Stimulated activated CD4-positive, alpha-beta T cell treated with anti-CD3 and anti-CD28 coated beads, Interleukin-4, amount 100 ng/mL, for 4 hours (primary cell): ENCODE measurements at places on chromosomes 16 and 17.

DNA sequence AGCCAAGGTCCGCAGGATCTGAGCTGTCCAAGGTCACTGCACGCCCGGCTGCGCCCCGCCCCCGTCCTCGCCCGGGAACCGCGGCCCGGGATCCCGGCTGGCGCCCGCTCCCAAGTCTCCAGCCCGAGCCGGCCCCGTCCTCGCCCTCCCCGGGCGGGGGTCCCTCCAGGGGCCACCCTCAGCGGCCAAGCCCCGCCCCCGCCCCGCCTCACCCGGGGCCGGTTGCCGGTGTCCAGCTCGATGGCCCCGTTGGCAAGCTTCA is 216 bp downstream of the VPS9D1 start:
- DNase-seq, result no peak

DNA sequence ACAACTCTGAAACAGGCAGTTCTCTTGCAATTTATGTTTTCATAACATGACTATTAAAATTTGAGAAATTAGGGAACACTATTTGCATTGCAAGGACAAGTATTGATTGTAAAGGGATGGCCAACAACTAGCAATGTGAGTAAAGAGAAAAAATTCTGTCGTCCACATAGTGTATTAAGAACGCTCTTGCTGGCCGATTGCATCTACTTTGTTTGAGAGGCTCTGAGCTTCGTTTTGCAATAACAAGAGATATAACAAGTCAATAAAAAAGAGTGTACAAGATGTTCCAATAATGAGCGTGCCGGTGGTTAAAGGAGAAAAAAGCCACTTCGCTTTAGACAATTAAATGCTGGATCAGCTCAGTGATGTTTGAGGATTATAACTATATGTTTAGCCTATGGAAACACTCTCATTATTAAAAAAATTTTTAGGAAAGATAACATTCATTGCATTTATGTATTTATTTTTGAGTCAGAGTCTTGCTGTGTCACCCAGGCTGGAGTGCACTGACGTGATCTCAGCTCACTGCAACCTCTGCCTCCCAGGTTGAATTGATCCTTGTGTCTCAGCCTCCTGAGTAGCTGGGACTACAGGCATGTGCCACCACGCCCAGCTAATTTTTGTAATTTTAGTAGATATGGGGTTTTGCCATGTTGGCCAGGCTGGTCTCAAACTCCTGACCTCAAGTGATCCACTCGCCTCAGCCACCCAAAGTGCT is 19.2 kb upstream of the TOM1L1 start:
- no peak for DNase-seq

DNA sequence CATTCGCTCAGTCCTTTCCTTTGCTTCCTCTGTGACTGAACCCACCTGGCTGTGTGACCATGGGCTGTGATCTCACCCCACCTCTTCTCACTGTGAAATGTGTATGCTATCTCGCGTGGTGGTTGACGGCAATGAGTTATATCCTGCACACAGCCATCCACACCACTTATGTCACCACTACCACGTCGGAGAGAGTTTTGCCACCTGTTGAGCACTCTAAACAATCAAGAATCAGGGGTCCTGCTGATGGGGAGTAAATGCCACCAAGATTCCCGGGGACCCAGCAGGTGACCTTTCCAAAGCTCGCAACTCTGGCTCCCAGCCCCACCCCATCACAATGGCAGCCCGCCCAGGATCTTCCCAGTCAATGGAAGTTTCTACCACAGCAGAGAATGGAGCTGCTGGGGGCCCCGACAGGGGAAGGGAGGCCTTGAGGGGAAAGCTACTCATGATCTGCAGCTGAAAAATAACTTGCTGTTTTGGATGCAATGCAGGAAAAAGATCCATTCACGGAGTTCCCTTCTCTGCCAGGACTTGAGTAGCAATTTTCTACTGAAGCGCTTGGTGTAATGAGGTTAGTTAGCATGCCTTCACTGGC is 26.2 kb upstream of the RCVRN start:
- DNase-seq, result no peak

- no peak for DNase-seq
These were observed 44.4 kb downstream of the TNRC6A start for GRCh38 chr16:24773771-24774427.

DNA sequence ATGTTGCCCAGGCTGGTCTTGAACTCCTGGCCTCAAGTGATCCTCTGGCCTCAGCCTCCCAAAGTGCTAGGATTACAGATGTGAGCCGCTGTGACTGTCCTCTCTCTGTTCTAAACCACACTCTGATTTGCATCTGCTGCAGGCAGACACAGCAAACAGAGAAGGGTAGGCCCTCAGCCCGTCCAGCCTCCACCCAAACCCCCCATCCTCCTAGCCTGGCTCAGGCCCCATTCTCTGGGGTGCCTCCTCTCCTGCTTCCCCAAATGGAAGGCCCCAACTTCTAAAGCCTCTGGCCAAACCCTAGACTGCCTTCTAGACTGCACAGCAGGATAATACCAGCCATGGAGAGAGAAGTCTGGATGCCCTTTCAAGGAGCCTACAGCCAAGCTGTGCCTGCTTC is 4.1 kb upstream of the GFAP start:
- DNase-seq, result no peak

DNA sequence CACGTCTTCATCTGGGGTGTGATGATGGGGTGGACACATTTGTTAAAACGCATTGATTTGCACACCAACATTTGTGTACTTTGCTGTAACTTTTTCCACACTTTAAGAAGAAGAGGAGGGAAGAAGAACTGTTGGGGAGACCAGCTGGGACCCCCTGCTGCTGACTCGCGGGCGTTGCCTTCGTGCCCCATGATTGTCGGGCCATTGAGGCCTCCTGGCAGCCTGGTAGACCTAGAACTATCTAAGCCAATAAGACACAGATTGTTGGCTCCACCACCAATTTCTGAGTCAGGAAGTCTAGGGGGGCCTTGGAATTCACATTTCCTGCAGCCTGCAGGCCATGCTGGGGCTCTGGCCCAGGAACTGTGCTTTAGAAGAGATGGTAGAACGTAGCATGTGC is 105.5 kb downstream of the TNFRSF13B start:
- no peak for DNase-seq

DNA sequence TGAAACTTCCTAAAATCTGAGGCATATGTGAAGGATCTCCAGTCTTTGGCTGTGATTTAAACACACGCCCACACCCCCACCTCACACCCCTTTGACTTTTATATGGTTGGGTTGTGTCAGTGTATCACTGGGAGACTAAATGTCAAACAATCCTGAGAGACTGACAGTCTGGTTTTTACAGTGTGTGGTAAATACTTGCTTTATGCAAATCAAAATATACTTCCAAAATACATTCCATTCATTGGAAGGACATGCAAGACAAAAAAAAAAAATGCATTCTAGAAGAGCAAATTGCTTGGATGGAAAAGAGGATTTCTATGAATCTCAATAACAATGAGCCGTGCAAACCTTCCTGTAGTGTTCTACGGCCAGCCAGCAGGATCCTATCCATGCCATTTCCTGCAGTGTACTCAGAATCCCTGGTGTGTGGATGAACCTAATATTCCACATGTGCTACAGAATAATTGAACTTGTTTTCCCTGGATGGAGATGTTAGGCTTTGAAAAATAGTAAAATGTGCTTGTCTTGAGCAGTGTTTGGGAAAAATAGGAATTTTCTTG is 602.1 kb upstream of the GOT2 start:
- DNase-seq, result no peak

DNA sequence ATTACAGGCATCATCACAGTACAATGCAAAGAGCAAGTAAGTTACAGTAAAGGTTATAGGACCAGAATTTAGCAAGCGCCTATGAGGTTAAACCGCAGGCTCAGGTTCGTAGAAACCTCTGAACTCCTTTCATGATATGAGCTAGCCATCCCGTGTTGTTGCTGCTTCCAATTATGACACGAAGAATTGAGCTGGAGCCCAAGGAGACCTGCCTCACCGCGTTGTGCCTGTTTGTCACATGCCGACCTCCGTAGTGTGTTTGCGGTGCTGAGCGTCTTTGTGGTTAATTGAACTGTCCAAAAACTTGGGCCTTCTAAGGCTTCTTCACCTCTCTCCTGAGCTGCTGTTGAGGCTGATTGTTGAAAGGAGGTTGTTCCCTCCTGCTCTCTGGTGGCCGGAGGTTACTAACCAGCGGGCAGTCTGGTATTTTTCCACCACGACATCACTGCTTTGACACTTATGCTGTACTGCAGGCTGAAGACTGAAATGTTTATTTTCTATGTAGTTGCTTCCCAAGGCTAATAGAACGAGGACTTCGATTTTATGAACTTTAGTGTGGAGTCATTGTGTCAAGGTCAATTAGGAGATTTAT is 67.5 kb downstream of the SEC14L1 start:
- DNase-seq, result no peak

GRCh38 chr17:74637926-74638325 is 14.4 kb upstream of the CD300E start:
- no peak for DNase-seq

DNA sequence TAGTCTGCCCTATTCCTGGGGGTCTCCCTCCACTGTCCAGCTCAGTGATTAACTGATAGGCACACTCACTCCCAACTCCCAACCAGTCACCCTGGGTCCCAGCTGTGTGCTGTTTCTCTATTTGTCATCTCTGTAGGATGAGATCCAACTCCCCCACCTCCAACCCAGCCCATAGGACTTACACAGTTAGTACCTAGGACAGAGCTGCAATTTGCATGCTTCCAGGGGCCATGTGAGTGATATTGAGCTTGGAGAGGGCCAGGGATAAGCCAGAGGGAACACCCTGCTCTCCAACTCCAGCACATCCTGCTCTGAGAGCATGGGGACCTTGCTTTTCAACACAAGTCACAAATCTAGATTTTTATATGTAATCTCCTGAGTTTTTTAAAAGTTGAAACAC is 8.8 kb downstream of the C17orf113 start:
- DNase-seq, result no peak

- DNase-seq, result no peak
These were observed 29.4 kb upstream of the PMFBP1 start for GRCh38 chr16:72201387-72201786.

GRCh38 chr17:81386646-81387099 is 8.6 kb upstream of the BAHCC1 start:
- DNase-seq, result peak; percentile 40
